Anterior cingulate cortex (tissue), 58 donors: ENCODE measurements at places on chromosomes 16 and 17.

GRCh38 chr17:3602499-3602898 is 6.7 kb downstream of the TRPV1 start:
- no peak for DNase-seq

DNA sequence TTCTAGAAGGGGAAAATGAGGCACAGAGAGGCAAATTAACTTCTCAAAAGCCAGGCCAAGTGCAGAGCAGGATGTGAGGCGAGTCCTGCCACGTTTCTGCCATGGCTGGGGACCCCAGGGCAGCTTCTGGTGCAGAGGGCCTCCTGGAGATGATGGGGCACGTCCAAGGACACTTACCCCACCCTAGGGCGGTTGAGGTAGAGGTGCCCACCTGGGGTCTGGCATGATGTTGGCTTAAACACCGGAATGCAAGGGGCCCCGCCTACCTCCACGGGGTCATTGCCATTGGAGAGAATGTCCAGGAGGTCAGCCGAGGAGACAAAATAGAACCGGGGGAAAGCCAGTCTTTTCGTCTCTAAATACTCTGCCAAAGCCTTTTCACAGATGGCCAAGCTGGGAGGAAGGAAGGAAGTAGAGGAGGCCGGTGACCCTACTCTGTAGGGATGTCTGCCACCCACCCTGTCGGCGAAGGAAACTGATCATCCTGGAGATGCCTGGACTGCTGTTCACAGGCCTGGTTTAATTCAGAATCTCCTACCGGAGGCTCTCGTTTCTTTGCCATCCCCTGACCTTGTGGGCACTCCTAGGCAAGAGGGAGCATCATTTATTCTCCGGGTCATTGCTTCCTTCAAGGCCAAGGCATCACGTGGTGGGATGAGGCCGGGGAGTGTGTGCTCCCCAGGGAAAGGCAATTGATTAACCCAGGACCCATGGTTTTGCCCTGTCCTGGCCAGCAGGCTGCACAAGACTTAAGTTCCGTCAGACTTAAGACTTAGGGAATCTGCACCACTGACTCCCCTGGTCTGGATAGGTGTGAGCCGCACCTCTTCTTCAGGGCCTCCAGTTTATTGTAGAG is 70.5 kb downstream of the DNAH17 start:
- DNase-seq = no peak

DNA sequence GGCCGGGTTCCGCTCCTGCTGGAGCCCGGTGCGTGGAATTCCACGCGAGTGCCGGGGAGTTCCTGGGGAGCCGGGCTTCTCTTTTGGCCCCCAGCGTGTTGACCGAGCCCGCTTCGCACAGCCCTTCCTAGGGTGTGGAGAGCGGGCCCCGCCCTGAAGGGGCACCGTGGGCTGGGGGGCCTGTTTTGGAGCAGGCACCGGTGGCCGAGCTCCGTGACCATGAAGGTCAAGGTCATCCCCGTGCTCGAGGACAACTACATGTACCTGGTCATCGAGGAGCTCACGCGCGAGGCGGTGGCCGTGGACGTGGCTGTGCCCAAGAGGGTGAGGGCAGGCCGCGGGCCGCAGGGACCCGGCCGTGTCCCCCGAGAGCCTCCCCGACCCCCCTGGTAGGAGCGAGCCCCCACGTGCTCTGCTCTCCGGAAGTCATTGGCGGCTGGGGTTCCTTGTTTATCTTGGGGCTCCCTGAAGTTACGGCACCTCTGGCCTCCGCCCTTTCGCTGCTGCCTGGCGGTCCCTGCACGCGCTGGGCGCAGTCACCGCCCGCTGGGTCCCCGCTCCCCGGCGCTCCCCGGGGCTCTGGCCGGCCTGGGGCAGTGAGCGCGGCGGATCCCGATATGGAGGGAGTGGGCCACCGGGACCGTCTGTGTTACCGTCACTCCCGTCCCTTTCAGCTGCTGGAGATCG is 528 bp downstream of the HAGHL start:
- no peak for DNase-seq

- DNase-seq = no peak
Observed at GRCh38 chr17:44004077-44004760, at the start of gene NAGS. Gene NAGS (plus strand): TSS chr17:44004622. CDS start chr17:44004664, 42 bp downstream.

DNA sequence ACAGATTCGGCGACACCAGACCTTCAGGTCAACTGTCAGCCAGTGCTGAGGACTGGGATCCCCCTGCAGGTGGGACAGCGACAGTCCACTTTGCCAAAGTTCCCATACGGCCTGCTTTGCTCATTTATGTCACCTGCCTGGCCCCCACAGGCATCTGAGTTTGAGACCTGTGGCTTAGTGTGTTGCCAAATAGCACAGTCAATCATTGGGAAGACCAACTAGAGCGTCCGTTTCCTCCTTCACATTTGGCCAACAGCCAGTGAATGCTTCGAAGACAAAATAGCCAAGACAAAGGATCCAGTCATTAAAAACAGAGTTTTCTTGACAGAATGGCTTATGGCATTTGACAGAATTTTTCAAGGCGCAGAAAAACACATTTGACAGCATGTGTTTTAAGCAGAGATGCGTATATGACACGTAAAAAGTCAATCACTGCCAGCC is 113.8 kb downstream of the ABCC12 start:
- no peak for DNase-seq

- DNase-seq = no peak
Observed at GRCh38 chr16:48109475-48109874, 46.3 kb downstream of the ABCC12 start.
